Forelimb muscle (tissue), 1 donor: ENCODE measurements at places on chromosomes 11 and 22. TPM values are rescaled to one million over a fixed set of nuclear protein-coding genes. Genes with fewer than 3 reads are reported as not detected.

RASD2 gene
- 20.8 TPM for polyA plus RNA-seq

LMNTD2 gene
- polyA plus RNA-seq: 0.52 TPM

OR4X1 gene
- polyA plus RNA-seq: not detected

CRYAB gene
- polyA plus RNA-seq: 886 TPM

OR10G4 gene
- polyA plus RNA-seq: 0.06 TPM

GRCh38 chr11:12077535-12078280, 32.7 kb upstream of the MICAL2 start:
- no peak for DNase-seq

DNA sequence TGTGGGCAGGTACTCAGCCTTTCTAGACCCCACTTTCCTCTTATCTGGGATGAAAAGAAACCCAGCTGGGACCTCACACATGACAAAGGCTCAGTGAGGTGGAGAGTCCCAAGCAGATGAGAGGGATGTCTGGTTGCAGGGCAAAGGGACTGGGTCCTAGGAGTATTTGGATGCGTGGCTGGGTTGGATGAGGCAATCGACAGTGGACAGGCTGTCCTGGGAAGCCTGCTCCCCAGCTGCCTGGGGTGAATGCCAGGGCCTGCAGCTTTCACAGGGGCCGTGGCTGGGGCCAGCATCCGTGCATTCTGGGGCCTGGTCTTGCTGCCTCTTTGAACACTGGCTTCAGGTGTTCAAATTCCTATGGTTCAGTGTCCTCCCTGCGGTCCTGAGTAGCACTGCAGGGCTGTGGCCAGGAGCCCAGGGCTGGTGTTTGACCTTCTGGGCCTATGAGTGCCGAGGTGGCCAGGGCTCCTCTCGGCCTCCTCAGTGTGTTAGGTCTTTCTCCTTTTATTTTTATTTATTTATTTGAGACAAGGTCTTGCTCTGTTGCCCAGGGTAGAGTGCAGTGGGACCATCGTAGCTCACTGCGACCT, 65.3 kb downstream of the MCM5 start:
- no peak for DNase-seq

DNA sequence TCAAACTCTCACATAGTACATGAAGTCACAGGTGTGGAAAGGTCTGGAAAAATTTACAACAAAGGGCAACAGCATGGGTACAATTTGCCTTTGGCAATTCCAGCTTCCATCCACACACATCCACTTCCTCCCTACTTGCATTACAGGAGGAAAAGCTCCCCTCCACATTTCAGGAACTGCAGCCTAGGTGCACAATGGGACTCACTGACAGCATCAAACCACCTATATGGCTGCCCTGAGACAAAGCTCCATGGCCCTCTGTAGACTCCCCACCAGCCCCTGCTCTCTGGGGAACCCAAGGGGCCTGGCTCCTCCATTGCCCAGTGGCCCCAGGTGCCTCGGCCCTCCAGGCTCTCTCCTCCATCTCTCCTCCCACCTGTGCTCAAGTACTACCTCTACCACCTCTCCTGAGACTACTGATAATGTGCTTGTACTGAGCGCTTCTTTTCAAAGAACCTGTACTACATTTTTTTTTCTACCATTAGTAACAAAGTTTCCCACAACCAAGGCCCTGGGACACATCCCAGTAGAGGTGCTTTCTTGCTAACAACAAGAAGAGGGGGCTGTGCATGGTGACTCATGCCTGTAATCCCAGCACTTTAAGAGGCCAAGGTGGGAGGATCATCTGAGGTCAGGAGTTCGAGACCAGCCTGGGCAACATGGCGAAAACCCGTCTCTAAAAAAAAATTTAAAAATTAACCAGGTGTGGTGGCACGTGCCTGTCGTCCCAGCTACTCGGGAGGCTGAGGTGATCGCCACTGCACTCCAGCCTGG, 4.9 kb downstream of the YPEL1 start:
- DNase-seq: no peak

DNA sequence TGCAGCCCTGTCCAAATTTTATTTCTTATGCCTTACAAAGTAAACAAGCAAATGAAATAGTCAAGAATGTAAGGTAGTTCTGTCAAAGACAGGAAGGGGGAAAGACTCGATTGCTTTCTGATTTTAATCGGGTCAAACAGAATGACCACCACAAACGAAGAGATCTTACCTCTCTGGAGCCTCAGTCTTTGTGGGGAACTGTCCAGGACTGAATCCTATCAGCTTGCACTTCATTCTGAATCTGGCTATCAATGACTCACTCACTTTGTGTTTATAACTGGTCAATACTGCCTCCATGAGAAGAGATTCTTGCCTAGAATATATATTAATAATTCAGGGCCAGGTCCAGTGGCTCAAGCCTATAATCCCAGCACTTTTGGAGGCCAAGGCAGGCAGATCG, 17.2 kb downstream of the MSANTD2 start:
- no peak for DNase-seq

DNA sequence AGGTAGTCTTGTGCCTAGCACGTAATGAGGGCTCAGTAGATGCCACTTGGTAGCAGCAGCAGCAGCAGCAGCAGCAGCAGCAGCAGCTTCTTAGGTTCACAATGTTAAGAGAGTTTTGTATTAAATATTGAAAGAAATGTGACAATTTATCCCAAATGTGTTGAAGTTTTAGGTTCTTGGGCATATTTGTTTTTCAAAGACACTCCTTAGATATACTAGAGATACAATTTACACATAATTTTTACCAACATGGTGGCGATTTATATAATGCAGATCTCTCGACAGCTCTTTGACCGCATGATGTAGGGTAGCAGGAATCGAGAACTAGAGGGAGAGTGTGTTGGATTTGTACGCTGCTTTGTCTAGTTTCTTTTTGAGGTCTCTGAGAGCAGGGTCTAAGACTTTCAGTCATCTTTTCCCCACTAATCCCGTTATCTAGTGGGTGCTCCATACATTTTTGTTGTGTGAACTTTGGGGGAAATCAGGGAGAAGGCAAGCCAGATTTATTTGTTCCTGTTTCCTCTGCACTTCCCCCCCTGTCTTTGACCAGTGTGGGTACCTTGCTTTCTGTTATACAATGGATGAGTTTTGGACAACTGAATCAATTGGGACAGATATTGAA, 1.4 kb downstream of the FDX1 start:
- DNase-seq: no peak

DNA sequence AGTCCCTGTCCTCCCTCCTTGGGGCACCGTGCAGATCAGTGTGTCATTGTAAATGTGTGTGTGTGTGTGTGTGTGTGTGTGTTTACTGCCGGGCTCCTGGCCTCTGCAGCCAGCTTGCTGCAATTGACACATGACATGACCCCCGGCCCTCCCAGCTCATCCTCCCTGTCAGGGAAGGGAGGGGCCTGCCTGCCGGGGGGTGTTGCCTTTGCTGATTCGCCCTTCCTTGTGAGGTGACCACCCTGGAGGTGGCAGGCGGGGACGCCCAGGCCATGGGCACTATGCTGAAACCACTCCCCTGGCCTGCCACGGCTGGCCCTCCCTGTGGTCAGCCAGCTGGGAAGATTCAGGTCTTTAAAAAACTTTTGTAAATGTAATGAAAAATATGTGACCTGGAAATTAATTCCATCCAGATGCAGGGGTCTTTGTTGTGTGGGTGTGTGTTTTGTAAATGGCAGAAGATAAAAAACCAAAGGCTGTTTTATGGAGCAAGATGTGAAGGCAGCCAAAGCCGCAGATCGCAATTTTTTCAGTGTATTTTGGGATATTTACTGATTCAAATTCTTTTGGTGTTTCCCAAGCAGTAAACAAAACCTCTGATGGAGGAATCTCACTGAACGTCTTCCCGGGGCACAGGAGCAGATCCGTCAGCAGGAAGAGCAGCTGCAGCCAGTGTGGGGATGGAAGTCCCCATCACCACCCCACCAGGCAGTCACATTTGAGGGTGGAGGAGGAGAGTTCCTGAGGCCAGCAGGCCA, 23.2 kb downstream of the SHISAL1 start:
- no peak for DNase-seq

DNA sequence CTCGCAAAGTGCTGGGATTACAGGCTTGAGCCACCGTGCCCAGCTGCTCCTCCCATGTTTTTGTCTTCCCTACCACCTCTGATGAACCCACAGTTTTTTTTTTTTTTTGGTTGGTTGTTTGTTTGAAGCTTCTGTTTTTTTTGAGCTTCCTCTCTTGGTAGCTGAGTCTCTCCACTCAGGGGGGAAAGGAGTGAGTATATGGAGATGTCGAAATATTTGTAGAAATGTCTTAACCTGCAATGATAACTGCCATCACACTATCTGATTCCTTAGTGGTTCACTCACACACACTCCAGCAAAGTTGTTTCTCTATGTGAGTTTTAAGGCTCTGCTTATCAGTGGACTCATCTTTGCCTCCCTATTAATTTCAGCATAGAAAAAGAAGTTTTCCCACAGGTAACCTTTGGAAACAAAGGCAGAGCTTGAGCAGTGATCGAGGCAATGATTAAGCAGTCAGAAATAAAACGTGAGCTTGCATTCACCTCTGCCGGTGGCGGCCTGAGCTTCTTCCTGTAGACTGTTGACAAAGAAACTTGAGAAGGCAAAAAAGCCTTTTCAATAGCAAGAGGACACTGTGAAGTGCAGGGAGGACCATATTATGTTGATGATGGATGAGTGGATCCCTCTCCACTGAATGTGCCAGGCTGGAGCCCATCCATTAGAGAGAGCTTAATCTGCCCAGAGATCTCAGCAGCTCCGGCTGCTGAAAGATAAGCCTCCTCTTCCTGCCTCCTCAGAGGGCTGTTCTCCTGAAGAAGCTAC, 29.0 kb upstream of the RASSF10 start:
- DNase-seq: no peak
